Activated T-cell treated with anti-CD3 and anti-CD28 coated beads, Interleukin-2, amount 50 U/mL, for 1 hour (primary cell): ENCODE measurements at places on chromosomes 11 and 22.

DNA sequence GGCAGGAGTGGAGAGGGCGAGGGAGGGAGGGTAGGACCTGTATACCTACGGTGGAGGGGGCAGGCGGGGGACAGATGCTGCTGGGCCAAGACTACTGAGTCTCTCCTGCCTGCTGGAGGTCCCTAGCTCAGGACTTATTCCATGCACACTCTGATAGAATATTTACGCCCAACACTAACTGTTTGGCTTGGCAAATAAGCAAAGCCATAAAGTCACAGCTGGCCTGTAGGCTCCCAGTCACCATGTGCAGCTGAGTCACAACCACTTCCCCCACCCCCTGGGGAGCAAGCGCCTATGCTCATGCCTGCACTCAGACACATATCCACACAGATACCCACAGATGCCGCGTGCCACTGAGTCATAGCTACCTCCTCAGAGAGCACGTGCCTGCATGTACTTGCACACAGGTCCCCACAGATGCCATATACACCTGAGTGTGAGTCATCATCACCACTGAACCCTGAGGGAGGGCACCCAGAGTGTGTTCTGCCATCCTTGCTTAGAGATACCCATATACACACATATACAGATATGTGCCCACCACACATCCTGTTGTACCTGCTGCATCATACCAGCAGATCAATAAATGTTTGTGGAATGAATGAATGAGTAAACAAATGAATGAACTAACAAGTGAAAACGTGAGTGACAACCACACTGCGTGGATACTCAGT lies 95.8 kb downstream of the SWAP70 start:
- peak; percentile 69 for DNase-seq

GRCh38 chr11:95088946-95089619 lies 563 bp upstream of the ENDOD1 start:
- DNase-seq, result no peak

- no peak for DNase-seq
Measured at GRCh38 chr11:102611291-102611690, 13.8 kb downstream of the MMP20 start.

GRCh38 chr11:79694368-79694767 lies 253.5 kb upstream of the TENM4 start:
- no peak for DNase-seq

GRCh38 chr11:108278546-108278945 lies 55.7 kb downstream of the ATM start:
- no peak for DNase-seq

DNA sequence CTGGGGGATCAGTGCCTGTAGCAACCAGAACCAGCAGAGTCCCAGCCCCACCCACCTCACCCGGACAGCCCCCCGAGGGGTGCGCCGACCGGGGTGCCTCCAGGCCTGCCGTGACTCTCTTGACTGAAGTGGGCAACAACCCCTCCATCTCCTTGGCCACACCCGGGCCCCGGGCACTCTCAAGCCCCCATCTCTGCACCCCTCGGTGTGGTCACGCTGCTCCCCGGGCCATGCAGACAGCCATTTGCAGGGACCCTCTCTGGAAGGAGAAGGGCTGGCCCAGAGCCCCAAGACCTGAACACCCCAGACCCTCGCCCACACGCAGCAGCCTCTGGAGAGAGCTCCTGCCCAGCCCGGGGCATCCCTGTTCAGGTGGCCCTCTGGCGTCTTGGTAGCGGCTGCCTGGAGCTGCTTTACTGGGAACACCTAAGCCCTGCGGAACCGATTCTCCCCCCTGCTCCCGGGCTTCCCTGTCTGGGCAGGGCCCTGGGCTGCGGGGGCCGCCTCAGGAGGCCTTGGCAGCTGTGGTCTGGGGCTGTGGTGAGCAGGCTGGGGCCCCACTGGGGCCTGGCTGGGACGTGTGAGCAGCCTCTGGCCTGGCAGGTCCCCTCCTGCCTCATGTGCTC lies 84.9 kb downstream of the WNT7B start:
- no peak for DNase-seq

DNA sequence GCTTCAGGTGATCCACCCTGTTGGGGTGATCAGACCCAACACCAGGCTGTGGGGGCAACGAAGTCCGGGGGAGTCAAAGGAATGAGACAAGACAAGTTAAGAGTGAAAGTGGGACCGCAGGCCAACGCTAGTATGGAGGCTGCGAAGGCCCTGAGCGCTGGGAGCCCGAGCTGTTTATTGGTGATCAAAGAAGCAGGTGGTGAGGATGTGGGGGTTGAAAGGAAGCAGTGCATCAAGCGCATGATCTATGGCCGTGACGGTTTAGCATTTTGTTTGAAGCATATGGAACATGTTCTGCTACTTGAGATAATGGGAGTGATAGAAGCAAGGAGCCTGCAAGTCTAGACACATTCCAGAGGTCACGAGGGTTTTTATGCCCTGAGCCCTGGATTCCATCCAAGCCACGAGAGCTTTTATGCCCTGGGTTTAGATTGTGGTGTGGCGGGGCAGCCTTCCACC lies 49.5 kb downstream of the MCHR1 start:
- DNase-seq, result peak; percentile 62

- no peak for DNase-seq
Measured at GRCh38 chr11:114252767-114253166, 43.4 kb upstream of the NNMT start.

DNA sequence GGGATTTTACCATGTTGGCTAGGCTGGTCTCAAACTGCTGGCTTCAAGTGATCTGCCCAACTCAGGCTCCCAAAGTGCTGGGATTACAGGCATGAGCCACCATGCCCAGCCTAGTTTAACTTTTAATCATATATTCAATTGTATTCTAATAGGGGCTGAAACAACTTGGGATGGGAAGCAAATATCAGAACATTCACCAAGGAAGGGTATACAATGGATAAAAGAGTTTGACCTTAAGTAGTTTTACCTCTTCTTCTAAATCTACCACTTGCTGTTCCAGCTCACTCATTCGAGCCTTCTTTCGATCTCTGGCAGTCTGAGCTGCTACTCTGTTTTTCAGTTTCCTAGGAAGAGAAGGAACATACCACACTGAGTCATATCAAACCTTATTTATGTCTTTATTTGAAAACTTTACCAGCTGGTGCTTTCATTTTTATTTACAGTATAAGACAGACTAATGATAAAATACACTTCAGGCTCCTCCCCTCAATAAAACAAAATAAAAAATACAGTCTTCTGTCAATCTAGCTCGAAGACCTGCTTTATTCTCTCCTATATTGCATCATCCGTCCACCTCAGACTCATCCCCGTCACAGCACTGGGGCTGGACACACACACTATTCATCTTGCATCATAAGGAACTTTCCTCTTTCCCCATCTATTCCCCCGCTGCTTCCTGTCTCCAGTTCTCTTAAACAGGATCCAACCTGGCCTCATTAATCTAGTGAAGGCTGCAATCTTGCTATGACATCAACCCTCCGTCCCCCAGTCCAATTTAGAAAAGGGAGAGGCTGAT lies 1.4 kb downstream of the XBP1 start:
- DNase-seq, result no peak

DNA sequence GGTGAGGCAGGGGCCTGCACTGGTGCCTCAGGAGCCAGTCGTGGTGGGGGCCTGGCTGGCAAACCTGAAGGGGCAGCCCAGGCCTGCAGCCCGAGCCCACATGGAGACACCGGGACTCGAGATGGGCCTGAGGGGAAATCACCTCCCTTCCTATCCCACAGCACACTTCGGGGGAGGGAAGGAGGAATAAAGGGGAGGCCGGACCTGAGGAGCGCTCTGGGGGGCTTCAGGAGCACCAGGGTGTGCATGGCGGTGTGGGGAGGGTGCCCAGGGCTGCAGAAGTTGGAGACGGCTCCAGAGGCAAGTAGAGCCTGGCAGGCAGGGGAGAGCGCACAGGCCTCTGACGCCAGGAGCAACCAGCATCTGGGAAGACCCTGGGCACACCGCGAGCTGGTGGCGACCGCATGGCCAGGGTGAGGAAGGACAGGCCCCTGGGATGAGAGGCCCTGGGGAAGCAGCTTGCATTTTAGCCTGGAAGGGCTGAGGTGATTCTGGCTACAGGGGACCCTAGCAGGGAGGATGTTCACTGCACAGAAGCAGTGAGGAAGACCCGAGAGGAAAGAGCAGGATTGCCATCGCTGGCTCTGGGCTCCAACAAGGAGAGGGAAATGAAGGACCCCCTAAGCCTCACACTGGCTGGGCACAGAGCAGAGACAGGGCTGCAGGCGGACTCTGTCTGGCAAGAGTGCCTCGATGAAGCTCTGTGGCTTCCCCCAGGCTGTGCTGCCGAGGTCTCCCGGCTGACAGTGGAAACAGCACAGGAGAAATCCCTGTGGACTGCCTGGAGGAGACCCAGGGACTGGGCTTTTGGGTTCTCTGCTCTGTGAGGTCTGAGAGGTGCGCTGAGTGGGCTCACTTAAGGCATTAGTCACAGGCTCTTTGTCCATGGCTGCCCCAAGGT lies 457.7 kb downstream of the BRD1 start:
- no peak for DNase-seq

- no peak for DNase-seq
Measured at GRCh38 chr11:133999355-133999754, 42.6 kb upstream of the IGSF9B start.

DNA sequence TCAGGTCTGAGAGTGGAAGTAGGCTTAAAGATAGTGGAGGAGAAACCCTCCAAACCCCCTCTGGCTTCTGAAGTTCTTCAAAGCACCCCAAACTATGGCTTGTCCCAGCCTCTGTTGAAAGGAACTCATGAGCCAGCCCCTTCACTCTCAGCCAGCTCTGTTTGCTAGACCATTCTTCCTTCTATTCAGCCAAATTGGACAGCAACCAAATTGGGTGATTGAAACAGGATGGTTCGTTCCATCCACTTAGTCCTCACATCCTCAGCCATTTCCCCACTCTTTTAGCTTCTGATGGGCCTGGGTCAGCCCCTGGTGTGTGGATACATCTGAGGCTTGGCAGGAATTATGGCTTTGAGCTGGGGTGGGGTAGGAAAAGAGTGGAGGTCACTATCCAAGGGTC lies 4.5 kb downstream of the HTR3A start:
- no peak for DNase-seq

- DNase-seq, result no peak
Measured at GRCh38 chr22:24138649-24139420, 42.5 kb upstream of the SUSD2 start.

- no peak for DNase-seq
Measured at GRCh38 chr11:128581561-128582272, 5.6 kb downstream of the ETS1 start.

- no peak for DNase-seq
Measured at GRCh38 chr11:85791409-85791990, 19.4 kb downstream of the SYTL2 start.

- no peak for DNase-seq
Measured at GRCh38 chr11:59243633-59244032, 30.9 kb upstream of the MPEG1 start.

GRCh38 chr11:32586576-32587190 lies 3.1 kb downstream of the EIF3M start:
- DNase-seq, result no peak

GRCh38 chr11:45209891-45210699 lies 63.7 kb downstream of the PRDM11 start:
- DNase-seq, result no peak

DNA sequence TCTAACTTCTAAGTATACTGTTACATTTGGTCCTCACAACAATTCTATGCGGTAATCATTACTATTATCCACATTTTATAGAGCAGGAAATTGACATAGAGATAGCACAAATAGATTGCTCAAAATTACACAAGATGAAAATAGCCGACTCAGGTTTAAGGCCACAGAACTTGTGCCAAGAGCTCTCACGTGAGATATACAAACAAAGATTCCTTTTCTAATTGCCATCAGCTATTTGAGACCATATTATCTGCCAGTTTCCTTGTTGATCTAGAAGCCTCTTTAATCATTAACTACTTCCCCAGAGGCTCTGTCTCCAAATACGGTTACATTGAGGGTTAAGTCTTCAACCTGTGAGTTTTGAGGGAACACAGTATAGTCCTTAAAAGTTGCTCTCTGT lies 61.0 kb upstream of the GLYATL1B start:
- DNase-seq, result no peak

DNA sequence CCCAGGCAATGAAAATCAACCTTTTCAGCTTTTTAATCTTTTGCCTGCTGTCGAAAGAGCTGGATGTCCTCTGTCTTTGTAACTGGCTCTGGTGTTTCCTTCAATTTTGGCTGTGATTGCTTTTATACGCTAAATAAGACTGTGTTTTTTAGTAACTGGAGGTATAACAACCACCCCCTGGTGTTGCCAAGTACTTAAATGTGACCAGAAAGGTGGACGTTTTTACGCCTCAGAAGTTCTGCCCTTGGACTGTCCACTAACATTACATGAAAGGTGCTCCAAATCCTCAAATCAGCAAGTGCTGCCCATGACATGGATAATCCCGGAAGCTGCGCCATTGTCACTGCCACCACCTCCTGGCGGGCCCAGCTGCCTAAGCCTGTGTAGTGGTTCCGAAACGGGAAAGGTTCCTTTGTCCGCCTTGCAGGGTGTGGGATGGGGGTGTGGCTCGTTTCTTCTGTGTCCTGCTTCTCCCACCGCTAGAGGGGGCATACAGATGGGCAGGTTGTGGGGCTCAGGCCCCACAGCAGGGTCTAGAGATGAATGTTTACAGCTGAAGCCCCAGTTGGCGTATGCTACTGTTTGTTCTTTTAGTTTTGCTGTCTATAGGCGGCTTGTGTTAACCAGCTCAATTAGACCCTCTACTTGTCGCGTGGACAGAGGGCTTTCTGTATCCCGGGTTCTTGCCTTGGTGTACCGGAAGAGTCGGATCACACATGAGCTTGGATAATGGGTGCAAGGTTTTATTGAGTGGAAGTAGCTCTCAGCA lies 82.2 kb upstream of the SEPTIN5 start:
- no peak for DNase-seq

DNA sequence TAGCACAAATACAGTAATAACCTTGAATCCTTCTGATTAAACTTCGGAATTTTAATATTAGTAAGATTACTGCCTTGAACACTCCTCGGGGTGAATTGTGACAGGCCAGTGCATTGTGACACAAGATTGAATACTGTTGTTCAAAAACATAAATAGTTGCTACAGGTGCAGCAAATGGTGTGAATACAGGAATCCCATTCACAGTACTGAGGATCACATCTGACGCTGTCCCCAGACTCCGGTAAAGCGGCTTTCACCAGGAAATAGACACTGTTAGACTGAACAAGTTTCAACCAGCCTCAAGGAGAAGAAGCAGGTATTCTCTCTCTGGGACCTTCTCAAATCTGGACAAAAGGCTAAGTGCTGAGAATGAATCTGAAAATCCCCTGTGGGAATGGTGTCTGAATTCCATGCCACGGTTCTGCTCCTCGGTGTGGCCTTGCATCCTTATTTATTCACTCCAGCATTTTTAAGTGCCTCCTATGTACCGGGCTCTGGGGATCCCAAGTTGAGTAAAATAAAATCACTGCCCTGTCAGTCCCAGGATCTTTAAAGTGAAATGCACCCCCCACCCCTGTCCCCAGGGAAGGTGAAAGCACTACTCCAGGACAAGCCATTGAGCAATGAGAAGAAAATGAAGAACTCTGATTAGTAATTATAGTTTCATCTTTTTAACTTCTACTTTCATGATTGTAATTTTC lies 3.4 kb downstream of the LGR4 start:
- no peak for DNase-seq

GRCh38 chr22:49966041-49966773 lies 5.6 kb downstream of the PIM3 start:
- no peak for DNase-seq

GRCh38 chr11:134800826-134801225 lies 388.8 kb upstream of the B3GAT1 start:
- no peak for DNase-seq
